ENCODE measurements at places on chromosomes 1 and 21.

DNA sequence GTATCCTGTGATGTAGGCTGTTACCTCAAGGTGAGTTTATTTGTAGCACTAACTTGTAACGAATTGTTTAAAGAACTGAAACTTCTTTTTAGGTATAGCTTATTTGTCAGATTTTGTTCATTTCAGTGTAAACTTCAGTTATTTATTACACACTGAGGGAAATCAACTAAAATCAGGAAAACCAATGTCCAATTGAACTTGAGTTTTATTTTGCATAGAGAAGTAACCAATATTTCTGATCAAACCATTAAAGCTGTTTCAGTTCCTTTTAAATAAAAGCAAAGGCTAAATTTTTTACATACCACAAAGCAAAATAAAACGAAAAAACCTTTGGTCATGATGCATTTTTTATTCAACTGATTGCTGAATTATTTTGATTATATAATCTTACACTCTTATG lies 103.6 kb downstream of the CAMTA1 start:
- no peak for DNase-seq

DNA sequence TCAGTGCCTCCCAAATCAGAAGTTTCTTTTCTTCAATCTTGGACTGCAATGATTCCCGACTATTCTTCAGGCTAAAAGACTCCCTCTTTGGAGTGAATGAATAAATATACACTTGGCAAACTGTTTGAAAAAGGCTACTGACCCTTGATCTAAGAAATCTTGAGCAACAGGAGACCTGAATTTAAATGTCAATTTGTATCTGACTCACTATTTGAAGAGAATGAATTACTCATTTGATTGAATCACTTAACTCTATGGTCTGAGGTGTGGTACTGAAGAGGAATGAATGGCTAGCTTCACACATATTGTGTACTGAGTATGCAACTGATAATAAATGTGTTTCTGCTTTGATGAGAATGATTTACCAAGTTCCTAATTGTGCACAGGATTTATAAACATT lies 4.6 kb upstream of the SMG7 start:
- DNase-seq: peak; percentile 81

- DNase-seq: no peak
Measured at GRCh38 chr21:34570313-34570712, 44.6 kb downstream of the RCAN1 start.

DNA sequence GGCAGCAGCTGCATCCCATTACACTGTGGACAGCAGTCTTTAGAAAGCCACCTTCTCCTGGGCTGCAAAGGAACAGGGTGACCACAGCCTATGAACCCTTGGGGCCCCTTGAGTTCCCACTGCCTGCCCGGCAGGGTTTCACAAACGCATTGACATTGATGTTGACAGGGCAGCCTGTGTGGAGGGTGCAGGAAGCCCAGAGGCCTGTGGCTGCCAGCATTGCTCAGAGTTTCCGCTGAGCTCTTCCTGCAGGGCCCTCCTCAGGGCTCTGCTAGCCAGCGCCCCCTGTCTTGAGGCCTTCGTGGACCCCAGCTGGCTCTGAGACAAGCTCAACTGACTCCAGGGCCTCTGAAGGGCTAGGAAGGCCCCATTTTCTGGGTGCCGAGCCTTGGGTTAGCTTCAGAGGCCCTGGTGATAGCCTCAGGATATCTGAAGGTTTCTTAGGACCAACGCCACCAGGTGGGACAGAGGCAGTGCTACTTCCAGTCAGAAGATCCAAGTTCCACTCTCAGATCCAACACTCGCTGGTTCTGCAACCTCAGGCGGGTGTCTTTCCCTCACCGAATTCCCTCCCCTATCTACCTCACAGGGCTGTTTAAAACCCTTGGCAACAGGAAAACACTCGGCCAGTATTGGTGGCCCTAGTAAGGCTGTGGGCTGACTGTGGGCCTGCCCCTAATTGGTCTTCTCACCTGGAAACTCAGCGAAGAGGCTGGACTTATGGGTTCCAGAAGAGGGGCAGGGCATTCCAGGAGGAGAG lies 27.2 kb upstream of the EPS8L3 start:
- DNase-seq: no peak

DNA sequence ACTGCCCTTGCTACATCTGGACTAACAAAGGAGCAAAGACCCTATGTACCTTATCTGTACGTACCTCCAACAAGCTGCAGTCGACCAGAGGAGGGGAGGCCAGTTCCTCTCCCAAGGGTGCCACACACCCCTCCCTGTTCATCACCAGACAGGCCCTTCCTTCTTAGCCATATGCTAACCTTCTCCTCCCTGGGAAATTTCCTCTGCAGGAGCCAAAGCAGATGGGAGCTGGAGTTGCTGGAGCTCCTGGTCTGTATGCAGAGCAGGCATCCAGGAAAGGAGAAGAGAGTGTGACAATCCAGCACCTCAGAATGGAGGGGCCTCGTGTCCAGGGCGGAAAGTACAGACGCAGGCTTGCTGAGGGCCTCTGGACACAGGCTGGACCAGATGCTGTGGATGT lies 48.5 kb downstream of the C8B start:
- DNase-seq: no peak

DNA sequence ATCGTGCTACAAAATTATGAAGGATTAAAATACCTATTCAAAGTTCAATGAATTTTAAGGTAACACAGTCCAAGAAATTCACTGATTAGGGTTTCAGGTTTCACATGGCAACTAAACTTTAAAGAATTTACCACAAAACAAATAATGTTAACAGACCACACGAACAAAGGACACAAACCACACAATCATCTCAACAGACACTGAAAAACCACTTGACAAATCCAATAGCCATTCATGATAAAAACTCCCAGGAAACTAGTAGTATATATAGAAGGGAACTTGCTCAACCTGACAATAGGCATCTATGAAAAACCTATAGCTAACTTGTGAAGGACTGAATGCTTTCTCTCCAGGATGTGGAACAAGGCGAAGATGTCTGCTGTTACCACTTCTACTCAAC lies 21.1 kb upstream of the SH2D5 start:
- no peak for DNase-seq

GRCh38 chr1:81757398-81758020 lies 43.2 kb upstream of the ADGRL2 start:
- DNase-seq: no peak

DNA sequence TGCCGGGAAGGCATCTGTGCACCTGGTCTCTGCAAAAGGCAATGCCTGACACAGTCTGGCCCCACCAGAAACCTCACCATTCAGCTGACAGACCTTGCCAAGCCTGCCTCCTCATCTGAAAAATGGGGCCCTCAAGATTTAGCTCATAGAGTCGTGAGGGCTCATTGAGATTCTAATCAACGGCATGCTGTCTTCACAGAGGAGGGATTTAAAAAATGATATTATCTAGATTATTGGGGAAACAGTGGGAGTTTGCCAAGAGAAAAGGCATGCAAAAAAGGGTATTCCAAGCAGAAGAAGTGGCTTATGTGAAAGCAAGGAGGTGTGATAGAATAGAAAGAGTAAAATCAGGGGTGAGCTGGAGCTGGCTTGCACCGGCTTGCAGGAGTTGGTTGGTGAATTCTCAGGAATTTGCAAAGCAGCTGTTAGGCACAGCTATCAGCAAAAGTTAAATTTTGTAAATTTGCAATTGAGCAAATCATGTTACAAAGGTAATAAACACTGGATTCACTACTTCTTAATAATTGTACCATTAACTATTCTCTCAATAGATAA lies 91.7 kb upstream of the WNT4 start:
- peak; percentile 37 for DNase-seq

GRCh38 chr1:178560871-178561376 lies 48.0 kb downstream of the TEX35 start:
- no peak for DNase-seq

- DNase-seq: no peak
Measured at GRCh38 chr1:59556398-59556797, 258.4 kb upstream of the HOOK1 start.

DNA sequence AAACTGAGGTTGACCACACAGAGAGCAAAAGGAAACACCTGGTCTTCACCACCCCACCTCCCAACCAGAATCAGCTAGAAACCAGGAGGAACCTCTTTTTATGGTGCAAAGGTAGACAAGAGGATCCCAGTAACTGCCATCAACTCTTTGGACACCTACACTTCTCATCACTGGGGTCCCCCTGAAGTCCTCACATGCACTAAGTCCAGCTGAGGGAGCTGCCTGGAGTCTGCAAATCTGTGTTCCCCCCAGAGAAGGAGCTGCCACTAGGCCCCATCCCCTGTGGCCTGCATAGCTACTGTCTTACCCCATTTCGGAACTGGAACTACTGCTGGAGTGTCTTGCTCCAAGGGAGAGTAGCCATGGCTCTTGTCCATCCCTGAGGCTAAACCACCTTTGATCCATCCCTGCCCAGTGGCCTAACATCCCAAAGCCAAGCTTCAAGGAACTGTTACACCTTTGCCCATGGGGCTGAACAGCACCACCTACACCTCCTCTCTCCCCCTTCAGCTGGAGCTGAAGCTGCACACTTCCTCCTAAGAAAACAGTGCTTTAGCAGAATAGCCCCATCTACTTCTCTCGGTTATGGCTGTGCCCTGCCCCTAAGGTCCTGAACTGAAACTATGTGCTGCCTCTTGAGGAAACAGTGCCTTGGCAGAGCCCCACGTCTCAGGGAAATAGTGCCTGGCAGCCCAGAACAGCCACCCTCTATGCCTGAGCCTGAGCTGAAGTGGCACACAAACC lies 85.4 kb upstream of the CD53 start:
- DNase-seq: no peak

GRCh38 chr1:150764617-150765101 lies 919 bp downstream of the CTSS start:
- peak; percentile 70 for DNase-seq

DNA sequence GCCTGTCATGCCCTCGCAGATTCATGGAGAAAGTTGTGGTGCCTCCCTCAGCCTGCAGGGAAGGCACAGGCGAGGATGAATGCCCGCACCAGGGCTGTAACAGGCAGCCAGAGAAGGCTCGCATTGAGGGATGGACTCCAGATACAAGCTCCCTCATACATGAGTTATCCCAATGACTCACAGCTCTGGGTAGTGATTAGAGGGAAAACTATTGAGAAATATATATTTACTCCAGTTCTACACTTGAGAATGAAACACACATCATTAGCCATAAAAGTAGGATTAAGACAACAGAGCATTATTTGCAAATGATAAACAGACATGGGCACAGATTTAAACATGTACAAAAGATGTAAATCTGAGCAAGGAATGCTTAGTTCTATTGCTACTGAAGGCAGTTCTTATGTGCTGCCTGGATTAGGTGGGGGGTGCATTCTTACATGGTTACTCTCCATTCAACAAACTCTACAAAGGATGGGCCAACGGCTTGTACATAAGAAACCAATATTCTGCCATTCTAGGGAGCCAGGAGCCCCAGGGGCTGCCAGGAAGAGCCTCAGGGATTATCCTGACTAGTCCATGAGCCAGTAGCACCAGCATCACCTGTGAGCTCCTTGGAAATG lies 97.9 kb downstream of the CSMD2 start:
- DNase-seq: no peak

DNA sequence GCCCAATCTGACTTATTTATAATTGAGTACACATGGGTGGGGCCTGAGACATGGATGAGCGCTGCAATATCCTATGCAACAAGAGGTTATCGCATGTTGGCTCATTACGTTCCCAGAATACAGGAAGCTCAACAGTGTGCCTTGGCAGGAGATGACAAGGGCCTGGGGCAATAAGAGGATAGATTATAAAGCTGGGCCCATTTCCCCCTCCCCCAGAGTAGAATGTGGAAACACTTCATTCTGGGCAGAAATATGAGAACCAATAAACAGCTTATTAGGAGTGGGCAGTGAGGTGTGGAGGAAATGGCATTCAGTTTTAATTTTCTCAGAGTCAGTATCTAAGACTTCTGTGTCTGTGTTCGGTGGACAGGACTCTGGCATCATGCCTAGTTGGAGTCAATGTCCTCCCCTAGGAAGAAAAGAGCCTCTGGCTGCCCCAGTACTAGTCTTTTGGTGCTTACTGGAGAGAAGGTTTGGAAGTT lies 92.8 kb downstream of the PIK3R3 start:
- peak; percentile 21 for DNase-seq

Data from epithelial cell of esophagus (primary cell).